ENCODE measurements at places on chromosomes 1 and 21.
A peak's percentile ranks its signal among the peaks of the same experiment; 100 is the strongest.

DNA sequence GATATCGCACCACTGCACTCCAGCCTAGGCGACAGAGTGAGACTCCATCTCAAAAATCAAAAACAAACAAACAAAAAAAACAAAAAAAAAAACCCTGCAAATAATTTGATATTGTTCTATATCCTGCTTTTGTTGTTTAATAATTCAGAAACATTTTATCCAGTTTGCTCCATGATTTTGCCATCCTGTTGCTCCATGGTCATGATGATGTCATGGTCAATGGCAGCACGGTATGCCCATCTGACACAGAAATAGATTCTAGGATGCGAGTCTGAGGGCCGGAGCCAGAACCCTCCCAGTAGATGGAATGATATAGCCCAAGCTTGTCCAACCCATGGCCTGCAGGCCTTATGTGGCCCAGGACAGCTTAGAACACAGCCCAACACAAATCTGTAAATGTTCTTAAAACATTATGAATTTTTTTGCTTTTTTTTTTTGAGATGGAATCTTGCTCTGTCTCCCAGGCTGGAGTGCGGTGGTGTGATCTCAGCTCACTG, 39.8 kb downstream of the EDARADD start:
- DNase-seq: no peak

- DNase-seq: no peak
These were observed 47.2 kb upstream of the ST6GALNAC3 start for GRCh38 chr1:76027341-76027740.

- DNase-seq: no peak
These were observed 692.4 kb downstream of the KCNT2 start for GRCh38 chr1:195915826-195916225.

DNA sequence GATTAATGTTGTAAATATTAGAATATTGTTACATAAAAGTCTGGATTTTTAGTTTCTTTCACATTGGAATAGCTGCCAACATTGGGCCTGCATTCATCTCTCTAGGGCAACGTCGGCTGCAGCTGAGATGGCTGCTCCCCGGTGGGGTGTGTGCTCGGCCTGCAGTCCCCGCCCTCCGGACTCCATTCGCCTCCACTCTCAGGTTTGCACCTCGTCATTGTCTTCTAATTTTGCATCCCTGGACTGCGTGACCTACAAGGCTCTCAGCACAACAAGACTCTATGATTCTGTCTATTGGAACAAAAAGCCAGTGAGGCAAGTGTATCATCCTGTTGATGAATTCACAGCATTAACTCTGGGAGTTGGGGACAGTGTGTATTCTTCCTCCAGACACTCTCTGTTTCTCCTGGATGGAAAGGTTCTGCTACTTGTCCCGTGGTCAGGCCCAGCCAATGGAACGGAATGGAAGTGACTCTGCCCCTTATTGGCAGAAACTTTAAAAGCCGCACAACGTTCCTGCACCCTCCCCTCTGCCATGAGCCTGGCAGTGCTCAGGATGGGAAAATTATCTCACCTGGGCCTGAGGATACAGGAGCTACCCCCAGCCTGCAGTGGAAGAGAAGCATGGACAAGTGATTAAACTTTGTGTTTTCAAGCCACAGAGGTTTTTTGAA, 105.0 kb upstream of the SAMD11 start:
- no peak for DNase-seq

- peak; percentile 89 for DNase-seq
These were observed at the start of gene HYI for GRCh38 chr1:43453442-43454269. Gene HYI (minus strand): TSS chr1:43453931. CDS start chr1:43453793, 138 bp downstream.

All from kidney (tissue), 22 donors.